ENCODE measurements at places on chromosomes 4 and X.

DNA sequence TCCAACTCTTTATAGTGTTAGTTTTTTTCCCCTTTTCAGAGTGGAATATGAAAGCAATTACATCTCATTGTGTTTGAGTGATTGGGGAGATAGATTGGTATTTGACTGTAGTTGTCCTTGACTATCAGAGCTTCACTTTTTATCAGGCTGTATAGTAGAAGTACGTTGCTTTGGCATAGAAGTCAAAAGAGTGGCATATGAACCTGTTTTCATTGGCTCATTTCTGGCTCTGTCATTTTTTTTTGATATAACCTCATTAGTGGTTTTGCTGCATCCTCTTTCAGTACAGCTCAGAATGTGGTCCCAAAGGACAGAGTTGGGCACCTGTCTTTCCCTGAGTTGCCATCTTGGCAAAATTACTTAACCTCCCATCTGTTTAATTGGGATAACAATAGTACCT lies 1.4 kb downstream of the TMA16 start:
- DNase-seq: no peak

GRCh38 chrX:87664381-87664780 lies 146.8 kb downstream of the KLHL4 start:
- DNase-seq: no peak

- no peak for DNase-seq
Measured at GRCh38 chr4:6263526-6264224, 6.0 kb upstream of the WFS1 start.

DNA sequence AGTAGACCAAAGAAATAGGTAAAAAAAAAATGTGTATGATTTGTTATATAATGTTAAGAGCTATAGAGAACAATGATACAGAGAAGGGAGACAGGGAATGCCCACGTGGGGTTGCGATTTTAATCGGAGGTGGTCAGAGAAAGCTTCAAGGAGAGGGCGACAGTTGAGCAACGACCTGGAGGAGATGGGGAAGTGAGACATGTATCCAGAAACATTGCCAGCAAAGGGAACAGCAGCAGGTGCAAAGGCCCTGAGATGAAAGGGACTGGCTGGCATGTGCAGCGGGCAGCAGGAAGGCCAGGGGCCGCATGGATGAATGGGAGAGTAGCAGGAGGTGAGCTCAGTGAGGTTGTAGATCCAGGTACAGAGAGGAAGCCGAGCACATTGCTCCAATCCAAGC lies 32.9 kb downstream of the NIPAL1 start:
- no peak for DNase-seq
